Activated CD8-positive, alpha-beta memory T cell treated with anti-CD3 and anti-CD28 coated beads for 24 hours (primary cell): ENCODE measurements at places on chromosomes 7 and 10.

DNA sequence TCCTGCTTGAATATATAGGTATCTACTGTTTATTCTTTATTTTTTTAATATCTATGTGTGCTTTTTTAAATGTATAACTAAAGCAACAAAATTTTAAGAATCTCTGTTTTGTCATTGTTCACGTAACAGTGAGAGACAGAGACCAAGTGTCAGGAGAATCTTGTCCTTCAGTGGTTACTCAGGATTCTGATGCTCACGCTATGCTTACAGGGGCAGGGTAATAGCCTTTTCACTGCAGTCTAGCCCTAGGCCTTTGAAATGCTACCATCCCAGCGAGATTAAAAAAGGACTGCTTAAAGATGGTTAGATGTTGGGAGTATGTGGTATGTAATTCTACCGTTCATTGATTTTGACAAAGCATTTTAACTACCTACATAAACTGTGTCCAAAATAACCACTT lies 71.6 kb upstream of the EGFR start:
- DNase-seq: no peak

DNA sequence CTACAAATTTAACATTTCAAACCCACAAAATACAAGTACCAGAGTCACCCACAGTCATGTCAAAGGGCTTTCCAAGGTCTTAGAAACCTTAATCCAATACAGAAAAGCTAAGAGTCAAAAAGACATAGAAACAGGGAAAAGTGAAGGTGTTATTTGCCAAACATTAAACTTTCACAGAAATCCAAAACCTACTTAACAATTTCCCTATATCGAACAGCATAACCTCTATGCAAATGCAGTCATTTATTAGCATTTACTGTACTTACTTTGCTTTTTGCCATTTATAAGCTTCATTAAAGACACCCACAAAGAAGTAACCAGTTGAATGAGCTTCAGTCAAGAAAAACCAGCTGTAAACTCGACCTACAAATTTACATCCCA lies 1.6 kb downstream of the PANK1 start:
- DNase-seq: no peak

- no peak for DNase-seq
Observed at GRCh38 chr7:118372530-118372929, 148.0 kb downstream of the ANKRD7 start.

DNA sequence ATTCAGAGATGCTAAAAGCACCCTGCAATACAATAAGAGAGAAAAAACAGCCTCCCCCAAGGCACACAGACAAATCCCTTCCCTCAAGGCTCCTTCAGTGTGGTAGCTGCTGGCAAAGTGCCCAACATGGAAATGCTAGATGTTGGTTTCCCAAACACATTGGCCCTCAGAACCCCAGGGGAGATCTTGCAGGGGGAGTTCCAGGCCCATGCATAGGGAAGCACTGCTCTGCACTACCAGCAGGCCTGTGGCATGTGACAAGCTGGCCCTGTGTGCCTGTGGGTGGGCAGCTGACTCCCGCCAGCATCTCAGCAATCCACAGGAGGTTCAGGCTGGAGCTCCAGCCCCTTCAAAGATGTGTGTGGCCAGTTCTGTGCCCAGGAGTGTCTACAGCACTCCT lies 16.8 kb upstream of the CSGALNACT2 start:
- no peak for DNase-seq

DNA sequence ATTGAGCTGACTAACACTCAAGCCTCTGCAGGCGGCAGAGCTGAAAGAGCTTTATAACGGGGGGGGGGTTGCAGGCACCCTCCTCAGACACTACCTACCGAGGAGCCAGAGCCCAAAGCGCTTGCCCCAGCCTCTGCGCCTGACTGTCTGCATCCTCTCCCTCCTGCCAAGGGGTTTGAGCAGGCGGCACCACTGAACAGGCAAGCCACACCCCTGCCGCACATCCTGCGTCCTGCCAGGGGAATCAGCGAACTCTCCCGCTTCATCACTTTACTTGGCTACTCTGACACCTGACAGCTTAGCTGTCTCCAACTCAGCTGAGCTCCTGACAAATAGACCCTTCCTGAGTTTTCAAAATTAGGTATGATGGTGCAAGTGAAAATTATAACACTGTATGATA lies 432.6 kb upstream of the ANKRD30A start:
- DNase-seq: no peak

GRCh38 chr10:43064331-43065075 lies 12.4 kb upstream of the RET start:
- no peak for DNase-seq

- DNase-seq: no peak
Observed at GRCh38 chr7:122311734-122312450, 7.3 kb upstream of the FEZF1 start.

- no peak for DNase-seq
Observed at GRCh38 chr10:119061352-119061751, 19.3 kb downstream of the EIF3A start.

GRCh38 chr7:91556956-91557650 lies 292.9 kb downstream of the FZD1 start:
- no peak for DNase-seq

DNA sequence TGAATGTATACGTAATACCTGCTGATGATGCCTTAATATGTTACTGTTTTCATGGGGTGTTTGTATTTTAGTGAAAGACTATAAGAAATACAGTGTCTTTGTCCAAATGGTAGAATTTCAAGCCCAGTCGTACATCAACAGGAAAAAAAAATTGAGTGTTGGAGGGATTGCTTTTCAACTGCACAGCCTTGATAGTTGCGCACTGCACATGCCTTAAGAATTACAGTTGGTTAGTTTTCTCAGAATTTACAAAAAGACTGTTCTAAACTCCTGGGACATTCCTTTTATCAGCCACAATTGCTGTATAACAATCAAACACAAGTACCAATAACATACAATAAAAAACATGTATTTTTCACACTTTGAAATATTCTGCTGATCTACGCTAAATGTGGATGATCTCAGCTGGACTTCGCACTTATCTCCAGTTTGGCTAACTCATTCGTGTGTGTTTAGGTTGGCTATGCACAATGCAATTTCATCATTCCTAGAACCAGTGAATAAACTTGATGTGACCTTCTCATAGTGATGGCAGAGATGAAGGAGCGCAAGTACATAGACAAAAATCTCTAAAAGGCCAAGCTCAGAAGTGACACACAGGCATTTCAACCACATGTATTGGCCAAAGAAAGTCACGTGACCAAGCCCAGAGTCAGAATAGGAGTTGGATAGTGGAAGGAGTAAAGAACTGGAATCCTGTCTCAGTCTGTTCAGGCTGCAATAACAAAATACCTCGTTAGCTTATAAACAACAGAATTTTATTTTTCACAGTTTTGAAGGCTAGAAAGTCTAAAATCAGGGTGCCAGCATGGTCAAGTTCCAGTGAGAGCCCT lies 152.3 kb downstream of the IPMK start:
- DNase-seq: no peak

GRCh38 chr7:67821116-67821515 lies 824.5 kb downstream of the TYW1 start:
- no peak for DNase-seq

- DNase-seq: peak; percentile 71
Observed at GRCh38 chr7:35691827-35692307, 3.1 kb downstream of the HERPUD2 start.

- DNase-seq: no peak
Observed at GRCh38 chr10:60614363-60614762, 163.9 kb upstream of the CDK1 start.

- DNase-seq: no peak
Observed at GRCh38 chr7:103687951-103688350, 241.9 kb upstream of the SLC26A5 start.

GRCh38 chr7:100471021-100471420 lies 7.0 kb upstream of the SPACDR start:
- no peak for DNase-seq

- DNase-seq: no peak
Observed at GRCh38 chr7:37255327-37255944, 193.2 kb downstream of the ELMO1 start.

DNA sequence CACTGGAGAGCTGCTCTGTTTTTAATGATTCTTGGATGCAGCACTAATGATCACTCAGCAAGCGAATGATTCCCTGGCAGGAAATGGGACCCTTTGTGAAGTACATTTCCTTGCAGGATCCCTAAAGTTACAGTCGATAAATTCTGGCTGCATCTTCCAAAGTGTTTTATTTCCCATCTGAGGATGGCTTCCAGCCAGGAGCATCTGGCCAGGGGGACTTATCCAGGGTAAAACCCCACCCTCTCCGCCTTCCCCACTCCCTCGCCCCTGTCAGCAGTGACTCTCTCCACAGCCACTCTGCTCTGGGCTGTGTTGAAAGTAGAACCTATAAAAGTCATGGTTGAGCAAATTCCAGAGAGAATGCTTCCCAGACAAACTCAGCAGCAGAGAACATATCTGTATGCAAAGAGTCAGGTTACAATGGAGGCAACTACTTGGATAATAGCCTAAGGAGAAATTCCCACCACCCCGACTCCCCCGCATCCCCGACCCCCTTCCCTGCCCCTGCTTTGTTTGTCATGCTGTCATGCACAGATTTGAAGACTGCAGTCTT lies 111.0 kb upstream of the ANLN start:
- peak; percentile 33 for DNase-seq

- DNase-seq: no peak
Observed at GRCh38 chr10:32253276-32253675, 93.7 kb downstream of the EPC1 start.

GRCh38 chr7:47145186-47145725 lies 436.7 kb downstream of the TNS3 start:
- DNase-seq: no peak

DNA sequence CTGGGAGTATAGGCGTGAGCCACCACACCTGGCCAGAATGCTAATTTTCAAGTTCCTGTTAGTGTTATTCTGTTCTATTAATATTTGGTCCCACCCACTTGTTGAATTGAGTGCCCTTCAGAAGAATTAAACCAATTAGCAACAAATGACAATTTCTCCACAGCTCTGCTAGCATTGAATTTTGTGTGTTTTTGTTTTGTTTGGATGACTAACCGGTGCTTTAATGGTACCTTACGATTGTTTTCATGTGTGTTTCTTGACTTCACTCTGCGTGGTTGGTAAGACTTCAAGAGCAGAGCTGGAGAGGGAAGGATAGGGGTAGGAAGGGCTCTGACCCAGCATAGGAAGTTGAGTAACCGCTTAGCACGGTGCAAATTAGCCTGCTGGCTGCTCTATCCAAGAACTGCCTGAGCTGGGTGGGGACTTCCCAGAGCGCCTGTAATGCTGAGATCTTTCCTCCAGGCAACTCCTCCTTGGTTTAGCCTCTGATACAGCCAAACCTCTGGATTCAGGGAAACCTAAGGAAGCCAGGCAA lies 4.6 kb downstream of the ARPC1B start:
- no peak for DNase-seq

DNA sequence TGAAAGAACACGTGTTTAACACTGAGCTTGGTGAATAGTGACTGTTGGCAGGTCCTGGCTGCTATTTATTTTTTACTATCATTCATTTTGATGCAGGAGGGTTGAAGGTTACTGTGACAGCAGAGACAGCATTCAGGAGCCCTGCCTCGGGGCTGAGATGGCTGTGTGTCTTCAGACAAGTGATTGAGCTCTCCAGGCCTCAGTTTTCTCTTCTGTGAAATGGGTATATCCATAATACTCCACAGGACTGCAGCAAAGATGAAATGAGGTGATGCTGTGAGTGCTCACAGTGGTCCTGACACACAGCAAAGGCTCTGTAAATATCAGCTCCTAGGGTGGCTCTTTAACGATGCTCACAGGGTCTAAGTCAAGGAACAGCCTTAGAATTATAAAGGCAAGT lies 295.2 kb downstream of the GFRA1 start:
- no peak for DNase-seq

GRCh38 chr7:81260152-81260551 lies 341.3 kb upstream of the SEMA3C start:
- no peak for DNase-seq

- no peak for DNase-seq
Observed at GRCh38 chr7:2253021-2253420, 11.0 kb downstream of the NUDT1 start.

- DNase-seq: peak; percentile 77
Observed at GRCh38 chr10:14603534-14604102, 171.1 kb downstream of the FAM107B start.

- no peak for DNase-seq
Observed at GRCh38 chr10:98340261-98340939, 72.4 kb upstream of the LOXL4 start.

GRCh38 chr10:110497438-110498086 lies at the start of gene DUSP5:
Gene DUSP5 (plus strand): TSS chr10:110497907. CDS start chr10:110498122, 215 bp downstream.
- DNase-seq: peak; percentile 99

- no peak for DNase-seq
Observed at GRCh38 chr7:137844677-137845425, 1.9 kb downstream of the DGKI start.

DNA sequence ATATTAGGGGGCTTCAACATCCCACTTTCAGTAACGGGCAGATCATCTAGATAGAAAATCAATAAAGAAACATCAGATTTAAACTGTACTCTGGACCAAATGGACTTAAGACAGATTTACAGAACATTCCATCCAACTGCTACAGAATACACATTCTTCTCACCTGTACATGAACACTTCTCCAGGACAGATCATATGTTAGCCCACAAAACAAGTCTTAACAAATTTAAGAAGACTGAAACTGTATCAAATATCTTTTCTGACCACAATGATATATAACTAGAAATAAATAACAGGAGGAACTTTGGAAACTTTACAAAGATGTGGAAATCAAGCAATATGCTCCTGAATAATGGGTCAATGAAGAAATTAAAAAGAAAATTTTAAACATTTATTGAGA lies 86.7 kb downstream of the MICU1 start:
- no peak for DNase-seq

GRCh38 chr7:26646336-26647048 lies 217.9 kb downstream of the SKAP2 start:
- DNase-seq: no peak

DNA sequence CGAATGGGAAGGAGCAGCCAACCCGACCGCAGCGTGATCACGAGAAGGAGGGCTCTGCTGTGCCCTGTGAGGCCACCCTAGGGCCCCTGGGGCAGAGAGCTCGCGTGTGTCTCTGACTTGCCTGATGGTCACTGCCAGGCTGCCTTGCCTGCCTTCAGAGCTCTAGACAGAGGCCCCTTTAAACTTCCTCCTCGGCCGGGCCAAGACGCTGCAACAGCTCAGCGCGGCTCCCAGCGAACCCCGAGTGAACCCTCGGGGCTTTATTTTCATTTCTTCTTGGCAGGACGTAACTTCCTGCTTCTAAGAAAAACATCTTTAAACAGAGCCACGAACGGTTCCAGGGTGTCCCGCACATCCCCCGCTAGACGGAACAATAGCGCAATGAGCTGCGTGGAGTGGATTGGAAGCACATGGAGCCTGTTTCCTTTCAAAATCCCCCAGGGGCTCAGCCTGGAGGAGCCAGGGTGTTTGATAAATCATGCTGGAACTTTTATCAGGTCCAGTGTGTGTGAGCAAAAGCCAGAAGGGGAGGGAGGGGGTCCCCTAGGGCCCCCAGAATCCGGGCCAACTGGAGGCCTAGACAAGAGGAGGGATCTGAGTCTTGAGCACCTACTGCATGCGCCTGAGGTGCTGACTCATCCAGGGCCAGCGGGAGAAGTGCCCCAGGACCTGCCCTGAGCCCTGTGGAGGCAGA lies 134.1 kb upstream of the GDF10 start:
- DNase-seq: peak; percentile 80

- no peak for DNase-seq
Observed at GRCh38 chr7:153193144-153193595, 433.6 kb downstream of the ACTR3B start.
